ENCODE measurements at places on chromosomes 2 and 18.
A peak's percentile ranks its signal among the peaks of the same experiment; 100 is the strongest.

- DNase-seq = no peak
Observed at GRCh38 chr18:73201940-73202339, 334.2 kb upstream of the NETO1 start.

DNA sequence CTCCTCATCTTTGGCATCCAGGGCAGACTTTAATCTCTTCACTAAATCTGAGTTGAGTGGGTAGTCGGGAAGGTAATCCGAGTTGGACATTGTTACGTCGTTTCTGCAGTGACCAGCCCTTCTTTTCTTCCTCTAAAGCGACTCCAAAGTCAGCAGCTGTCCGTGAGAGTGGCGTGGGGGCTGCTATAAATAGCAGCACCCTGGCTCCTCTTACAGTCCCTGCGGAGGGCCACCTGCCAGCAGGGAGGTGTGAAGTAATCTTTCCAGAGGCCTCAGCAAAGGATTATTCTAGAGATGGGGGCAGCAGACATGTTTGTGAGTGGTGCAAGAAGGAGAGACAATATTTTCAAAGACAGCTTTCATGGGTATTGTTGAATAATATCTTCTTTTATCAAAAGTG, at the start of gene ASB18:
TSS of gene ASB18 (minus strand) at position 151 of the 400 bp plus-strand sequence. CDS start at position 90, 61 bp downstream.
- DNase-seq = no peak

DNA sequence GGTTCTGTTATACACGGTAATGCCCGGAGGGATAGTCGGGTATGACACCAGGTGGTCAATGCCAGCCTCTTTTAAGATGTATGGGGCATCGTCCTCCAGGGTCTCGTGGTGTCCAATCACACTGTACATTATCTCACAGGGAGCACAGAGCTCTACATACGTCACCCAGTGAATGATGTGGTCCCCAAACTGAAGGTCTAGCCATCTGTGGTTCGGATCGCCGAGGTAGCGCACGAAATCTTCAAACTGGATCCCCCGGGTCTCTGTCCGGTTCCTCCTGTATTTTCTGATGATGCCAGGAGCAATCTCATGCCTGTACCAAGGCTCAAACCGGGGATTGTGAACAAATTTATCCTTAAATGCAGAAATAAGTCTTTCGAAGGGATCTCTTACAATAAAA, 24.1 kb downstream of the CHST10 start:
- DNase-seq = no peak

DNA sequence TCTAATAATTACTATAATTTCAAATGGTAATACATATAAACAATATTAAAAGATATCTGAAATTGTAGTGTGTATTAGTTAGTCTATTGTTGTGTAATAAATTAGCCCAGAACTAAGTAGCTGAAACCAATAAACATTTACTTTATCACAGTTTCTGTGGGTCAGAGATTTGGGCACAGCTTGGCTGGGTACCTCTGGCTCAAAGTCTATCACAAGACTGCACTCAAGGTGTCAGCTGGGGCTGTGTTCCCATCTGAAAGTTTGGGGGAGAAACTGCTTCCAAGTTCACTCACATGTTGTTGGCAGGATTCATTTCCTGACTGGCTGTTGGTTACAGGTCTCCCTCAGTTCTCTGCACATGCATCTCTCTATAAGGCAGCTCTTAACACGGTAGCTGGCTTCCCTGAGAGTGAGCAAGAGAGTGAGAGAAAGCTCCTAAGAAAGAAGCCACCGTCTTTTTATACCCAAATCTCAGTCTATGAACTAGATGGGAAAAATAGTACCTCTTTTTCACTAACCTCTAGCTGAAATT, 25.6 kb upstream of the WIPF1 start:
- DNase-seq = no peak

DNA sequence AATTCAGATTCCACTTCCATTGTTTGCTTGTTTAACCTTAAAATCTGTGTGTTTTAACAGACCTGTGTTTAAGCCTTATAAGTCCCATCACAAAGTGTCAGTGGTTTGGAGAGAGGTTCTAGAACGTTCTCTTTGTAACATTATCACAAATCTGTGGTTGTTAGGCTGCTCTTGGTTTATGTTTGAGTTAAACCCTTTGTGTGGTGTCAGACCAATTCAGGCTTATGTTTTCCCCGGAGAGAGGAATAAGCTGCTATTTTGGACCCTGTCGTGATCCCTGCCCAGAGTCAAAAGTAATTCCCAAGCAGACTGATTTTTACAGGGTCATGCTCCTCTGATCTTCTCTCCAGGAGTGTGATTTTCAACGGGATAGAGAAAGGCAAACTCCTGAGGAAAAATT, 43.8 kb upstream of the LTBP1 start:
- DNase-seq = no peak

- peak; percentile 56 for DNase-seq
Observed at GRCh38 chr2:144834998-144835633, 315.2 kb upstream of the ZEB2 start.
